ENCODE measurements at places on chromosomes 13 and 19.

DNA sequence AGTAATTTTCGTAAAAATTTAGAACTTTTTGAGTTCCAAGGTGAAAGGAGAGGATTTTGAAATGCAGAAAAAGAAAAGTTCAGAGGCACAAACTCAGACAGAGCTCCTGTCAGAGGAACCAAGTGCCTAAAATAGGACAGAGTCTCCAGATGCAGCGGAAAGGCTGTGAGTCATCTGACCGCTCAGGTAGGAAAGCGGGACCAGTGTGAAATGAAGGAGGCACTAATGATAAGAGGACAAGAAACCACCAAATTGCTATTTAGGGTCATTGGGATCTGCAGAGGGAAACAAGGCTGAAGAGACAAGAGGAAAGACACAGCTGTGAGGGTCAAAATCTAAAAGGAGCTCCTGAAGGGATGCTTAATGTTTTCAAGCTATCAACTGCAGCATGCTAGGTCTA, 34.9 kb downstream of the IRS2 start:
- DNase-seq = no peak

DNA sequence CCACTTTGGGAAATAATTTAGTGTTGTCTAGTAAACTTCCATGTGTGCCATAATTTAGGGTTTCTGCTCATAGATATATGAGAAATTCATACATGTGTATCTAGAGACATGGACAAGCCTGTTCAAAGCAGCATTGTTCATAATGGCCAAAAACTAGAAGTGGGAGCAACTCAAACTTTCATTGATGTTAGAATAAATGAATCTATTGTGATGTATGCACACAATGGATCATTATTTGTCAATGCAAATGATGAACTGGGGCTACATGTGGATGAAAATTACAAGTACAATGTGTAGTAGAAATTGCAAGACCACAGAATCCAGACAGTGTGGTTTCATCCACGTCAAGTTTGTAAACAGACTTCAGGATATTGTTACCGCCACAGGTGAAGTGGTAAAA, 284.7 kb downstream of the SLC7A1 start:
- DNase-seq = no peak

GRCh38 chr19:45218426-45218825, 26.8 kb downstream of the EXOC3L2 start:
- DNase-seq = no peak

DNA sequence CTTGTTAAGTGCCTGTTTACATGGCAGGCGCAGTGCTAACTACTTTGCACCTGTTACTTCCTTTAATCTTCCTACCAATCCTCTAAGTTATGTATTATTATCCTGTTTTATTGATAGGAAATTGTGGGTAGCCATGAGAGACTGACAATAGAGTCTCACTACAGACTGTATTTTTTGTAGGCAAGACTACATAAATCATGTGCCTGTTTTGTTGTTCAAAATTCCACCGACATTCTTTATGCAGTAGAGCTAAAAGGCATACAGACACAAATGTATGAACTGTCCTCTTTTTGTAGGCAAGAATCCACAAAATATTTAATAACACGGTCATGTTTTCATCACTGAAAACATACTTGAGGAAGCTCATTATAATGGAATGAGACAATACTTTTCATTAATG, 205.5 kb downstream of the NALCN start:
- DNase-seq = no peak

DNA sequence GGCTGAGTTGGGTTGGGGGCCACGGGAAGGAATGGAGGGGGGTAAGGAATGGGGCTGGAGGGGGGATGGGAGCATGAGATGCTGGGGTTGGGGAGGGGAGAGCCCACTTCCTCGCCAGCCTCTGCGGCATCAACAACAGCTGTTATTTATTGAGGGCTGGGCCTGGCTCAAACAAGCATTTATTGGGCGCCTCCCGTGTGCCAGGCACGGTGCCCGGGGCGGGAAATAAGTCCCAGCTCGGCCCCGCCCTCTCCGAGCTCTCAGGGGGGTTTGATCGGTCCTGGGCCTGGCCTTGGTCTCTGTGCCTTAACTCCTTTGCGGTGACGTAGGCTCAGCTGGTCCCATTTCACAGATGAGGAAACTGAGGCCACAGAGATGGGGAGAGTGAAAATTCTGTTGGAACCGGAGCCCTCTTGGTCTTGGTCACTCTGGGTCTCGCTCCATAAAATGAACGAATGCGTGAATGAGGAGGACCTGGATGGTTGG, 919 bp upstream of the ADAMTS10 start:
- DNase-seq = no peak

DNA sequence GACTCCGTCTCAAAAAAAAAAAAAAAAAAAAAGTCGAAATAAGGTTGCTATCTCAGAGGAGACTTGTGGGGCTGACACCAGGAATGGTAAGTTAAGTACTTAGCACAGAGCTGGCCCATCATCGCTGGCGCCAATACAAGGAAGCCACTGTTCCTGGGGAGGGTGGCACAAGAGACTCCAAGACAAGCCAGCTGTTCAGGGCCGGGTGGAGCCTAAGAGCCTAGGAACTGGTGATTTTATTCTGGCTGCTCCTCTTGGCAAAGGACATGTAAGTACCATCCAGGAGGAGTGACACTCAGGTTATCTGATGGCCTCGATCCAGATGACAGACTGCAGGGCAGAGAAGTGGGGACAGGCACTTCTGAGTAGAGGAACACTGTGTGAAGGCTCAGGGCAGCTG, 3.8 kb downstream of the ELOF1 start:
- no peak for DNase-seq

DNA sequence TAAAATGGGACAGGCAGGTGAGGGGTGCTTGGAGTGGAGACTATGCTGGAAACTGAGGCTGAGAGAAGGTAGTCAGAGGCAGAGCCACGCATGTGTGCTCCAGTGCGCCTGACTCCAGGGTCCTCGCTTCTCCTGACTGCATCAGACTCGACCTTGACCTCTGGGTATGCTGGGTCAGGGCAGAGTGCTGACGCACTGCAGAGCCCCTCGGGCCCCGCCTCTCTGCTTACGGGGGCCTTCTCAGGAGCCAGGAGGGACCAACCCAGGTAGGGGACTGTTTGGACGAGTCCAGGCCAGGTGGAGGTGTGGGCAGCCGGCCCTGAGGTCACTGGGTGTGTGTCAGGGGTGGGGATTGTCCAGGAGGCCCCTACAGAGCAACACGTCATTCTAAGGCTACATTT, 22.9 kb upstream of the SLC7A10 start:
- DNase-seq = no peak

DNA sequence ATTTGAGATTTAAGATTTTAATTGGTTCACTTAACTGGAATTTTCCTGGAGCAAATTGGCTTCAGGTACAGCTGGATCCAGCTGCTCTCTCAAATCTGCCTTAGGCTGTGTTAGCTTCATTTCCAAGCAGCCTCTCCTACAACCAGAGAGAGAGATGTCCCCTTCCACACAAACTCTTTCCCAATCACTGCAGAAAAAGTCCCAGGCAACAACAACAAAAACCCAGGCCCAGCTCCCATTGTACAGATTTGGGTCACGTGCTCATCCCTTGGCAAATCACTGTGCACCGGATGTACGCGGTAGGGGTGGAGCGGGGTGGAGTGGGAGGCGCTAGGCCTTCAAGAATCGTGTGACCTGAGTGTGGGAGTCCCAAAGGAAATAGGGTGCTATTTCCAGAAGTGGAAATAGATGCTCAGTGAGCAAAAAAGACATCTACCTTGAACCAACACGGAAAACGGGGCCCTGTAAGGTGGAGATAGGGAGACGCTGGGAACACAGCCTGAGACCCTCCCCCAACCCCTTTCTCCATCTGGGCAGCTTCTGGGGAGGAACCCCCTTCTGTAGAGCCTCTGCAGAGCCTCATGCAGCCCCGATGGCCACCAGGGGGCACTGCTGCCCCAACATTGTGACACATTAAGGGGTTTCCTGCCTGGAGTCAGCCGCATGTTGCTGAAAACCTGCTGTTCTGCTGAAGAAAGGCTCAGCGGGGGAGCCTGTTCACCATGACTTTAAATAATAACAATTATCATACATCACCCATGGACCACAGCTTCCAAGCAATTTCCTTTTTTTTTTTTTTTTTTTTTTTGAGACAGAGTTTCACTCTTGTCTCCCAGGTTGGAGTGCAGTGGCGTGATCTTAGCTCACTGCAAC, 25.4 kb downstream of the HPN start:
- peak; percentile 84 for DNase-seq

GRCh38 chr19:16418597-16418962, 53.2 kb downstream of the EPS15L1 start:
- no peak for DNase-seq

DNA sequence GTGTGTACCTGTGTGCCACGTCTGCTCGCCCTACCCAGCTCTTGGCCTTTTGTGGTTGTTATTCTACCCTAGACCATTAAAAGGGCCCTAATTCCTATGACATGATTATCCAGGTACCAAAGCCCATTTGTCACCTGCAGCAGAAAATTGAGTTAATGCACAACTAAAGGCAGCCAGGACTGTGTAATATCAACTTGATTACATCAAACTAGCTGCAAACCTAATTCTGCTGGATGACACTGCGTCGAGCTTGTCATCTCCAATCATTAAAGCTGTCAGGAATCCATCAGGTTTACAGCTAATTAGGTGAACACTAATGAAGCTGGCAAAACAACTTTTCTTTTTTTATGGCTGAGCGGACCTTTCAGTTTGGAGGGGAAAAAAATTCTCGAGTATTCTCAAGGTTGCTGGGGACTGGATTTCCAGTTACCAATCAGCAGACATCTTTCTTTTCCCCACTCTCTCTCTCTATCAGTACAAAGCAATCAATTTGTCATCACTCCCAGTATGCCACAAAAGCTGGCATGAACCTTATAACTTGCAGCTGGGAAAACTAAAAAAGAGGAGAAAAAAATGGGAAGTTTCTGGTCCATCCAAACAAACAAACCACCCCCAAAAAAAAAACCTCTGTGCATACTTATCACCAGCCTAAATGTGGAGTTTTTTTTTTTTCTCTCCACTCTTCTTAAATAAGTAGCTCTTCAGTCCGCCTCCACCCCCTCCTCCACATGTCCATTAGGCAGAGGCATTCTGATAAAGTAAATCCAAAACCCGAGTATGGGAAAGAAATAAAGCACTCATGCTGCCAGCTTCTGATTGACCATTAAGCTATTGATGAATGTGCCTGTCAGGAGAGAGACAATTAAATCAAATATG, 2.8 kb downstream of the TSHZ3 start:
- no peak for DNase-seq

GRCh38 chr19:4390017-4390566, 10.3 kb downstream of the SH3GL1 start:
- DNase-seq = no peak

DNA sequence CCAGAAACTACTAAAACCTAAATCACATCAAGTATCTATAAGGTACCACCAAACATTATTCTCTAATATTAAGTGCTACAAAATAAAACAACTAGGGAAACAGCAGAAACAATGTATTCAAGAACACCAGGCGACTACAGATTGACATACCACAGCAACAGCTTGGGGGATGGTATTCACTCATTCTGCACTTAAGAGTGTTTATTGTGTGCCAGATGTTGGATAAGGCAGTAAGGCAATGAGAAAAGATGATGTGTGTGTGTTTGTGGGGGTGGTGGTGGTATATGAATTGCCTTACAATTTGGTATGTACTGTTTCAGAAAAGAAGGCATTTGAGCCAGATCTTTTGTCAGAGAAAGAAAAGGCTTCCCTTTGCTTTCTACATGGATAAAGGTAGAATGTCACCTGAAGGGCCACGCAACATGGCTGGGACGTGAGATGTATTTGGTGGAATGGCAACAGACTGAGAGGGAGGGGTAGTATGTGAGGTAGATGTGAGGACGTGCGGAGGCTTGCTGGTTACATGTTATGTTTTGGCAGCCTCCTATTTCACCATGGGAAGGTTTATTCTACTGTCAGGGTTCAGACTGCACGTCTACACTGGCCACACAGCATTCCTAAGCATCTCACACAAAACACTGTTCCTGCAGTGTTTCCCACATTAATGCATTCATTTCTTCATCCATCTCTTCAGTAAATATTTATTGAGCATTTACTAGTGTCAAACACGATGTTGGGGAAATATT, 300.7 kb downstream of the KLF12 start:
- DNase-seq = no peak

DNA sequence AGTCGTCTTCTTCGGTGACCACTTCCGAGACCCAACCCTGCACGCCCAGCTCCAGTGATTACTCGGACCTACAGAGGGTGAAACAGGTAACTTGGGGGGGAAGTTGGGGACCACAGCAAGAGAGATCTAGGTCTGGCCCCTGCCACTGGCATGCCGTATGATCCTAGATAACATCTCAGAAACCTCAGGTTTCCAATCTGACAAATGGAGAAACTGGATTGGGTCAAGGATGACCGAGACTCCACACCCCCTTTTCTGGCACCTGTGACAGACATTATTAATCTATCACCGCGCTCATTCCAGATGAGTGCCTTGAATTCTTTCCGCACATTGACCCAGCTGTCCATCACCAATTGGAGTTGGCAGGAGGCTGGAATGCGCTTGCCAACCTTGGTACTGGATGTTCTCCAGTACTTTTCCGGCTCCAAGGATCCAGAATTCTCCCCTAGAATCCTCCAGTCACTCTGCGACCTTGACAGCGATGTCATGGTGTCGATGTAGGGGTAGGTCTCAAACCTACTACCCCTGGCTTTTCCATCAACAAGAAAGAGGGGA, 17.4 kb downstream of the VASP start:
- no peak for DNase-seq

DNA sequence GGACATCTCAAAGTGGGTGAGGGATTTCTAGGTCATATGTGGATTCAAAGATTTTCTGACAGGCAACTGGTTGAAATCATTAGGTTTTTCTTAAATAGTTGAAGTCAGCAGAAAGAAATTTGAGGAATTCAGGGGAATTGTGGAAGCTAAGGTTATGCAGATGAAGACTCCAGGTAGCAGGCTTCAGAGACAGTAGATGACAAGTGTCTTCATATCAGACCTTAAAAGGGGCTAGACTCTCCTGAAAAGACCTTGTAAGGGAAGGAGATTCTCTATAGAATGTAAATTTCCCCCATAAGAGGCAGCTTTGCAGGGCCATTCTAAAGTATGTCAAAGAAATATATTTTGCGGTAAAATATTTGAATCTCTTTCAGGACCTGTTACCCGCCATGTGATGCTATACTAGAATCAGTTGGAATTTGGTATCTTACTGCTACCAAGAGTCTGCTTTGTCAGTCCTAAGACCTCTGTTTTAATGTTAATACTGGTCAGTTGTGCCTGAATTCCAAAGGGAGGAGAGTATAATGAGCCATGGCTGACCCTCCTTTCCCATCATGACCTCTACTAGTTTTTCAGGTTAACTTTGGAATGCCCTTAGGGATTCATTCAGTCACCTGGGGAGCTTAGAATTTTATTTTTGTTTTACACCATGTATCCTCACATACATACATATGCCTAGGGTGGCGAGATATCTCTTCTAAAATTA, 1115.5 kb upstream of the SLC10A2 start:
- peak; percentile 88 for DNase-seq

GRCh38 chr13:75299913-75300862, 181.8 kb downstream of the TBC1D4 start:
- no peak for DNase-seq

- no peak for DNase-seq
Observed at GRCh38 chr19:33304760-33305647, 2.7 kb upstream of the CEBPA start.

GRCh38 chr13:27659145-27659865, 37.6 kb downstream of the POLR1D start:
- DNase-seq = no peak

- DNase-seq = no peak
Observed at GRCh38 chr13:55652657-55653056, 1488.1 kb upstream of the PRR20A start.

All from iPS DF 19.7 (cell line).